ENCODE measurements at places on chromosomes 1 and 21. TPM values are rescaled to one million over a fixed set of nuclear protein-coding genes. Genes with fewer than 3 reads are reported as not detected.

DNA sequence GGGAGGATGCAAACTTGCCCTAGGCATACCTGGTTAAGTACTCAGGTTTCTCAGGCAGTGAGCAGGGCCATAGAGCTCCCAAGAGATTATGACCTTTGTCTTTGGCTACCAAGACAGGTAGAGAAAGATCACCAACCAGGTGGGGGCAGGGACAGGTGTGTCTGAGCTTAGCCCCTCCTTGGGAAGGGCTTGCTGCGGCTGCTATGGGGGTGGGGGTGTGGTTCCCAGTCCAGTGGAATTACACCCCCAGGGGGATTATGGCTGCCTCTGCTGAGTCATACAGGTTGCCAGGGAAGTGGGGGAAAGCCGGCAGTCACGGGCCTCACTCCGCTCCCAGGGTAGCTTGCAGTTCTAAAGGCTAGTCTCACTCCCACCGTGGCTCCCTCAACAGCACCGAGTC, 65.2 kb upstream of the FAM163A start:
- no peak for DNase-seq

Gene PRKAB2
- 16.6 TPM for total RNA-seq

GRCh38 chr1:108082001-108082400, 117.0 kb upstream of the VAV3 start:
- DNase-seq: no peak

- DNase-seq: no peak
Observed at GRCh38 chr1:226533220-226533619, 15.3 kb upstream of the STUM start.

- DNase-seq: no peak
Observed at GRCh38 chr1:152003846-152004442, 10.3 kb upstream of the S100A10 start.

Gene LRRC38
- 1.4 TPM for total RNA-seq

GRCh38 chr1:44260792-44261170, 47.5 kb downstream of the DMAP1 start:
- DNase-seq: no peak

DNA sequence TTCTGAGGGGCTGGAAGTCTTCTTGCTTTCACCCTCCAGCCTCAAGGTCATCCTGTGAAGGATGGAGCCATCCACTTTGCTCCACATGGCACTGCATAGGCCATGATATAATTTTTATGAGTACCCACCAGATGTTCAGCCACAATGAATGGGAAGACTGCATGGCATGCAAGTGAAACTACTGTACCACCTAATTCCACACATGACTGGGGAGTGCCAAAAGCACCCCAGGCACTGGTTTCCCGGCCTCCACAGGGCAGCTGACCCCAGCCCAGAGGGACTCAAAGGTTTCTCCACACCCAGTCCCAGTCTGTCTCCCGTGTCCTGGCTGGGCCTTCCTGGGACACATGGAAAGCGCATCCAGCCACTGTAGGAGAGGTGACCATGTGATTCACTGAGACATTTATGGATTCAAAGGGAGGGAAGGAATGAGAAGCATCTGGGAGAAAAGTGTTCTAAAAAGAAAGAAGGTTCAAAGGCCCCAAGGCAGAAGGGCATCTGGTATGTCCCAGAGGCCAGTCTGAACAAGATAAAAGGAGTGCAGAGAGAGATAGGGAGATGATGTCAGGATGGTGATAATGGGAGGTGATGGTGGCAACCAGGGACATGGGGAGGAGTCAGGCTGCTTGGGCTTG, 12.1 kb downstream of the RHOU start:
- no peak for DNase-seq

Gene OR6N1
- total RNA-seq: not detected
